ENCODE measurements at places on chromosomes 4 and X. TPM values are rescaled to one million over a fixed set of nuclear protein-coding genes. Genes with fewer than 3 reads are reported as not detected.

The CYP2U1 gene
- 6.3 TPM for total RNA-seq

The EGF gene
- total RNA-seq = 25.1 TPM

The FGG gene
- not detected for total RNA-seq

The BMP3 gene
- total RNA-seq = not detected

The NAP1L2 gene
- 7.2 TPM for total RNA-seq

The TRIM61 gene
- 1.4 TPM for total RNA-seq

The SSX4B gene
- total RNA-seq = not detected

The S100P gene
- total RNA-seq = not detected

The ASB5 gene
- 0.43 TPM for total RNA-seq

The RBM47 gene
- total RNA-seq = 2.9 TPM

The SPANXA1 gene
- total RNA-seq = not detected

The BEX1 gene
- 16.6 TPM for total RNA-seq

The DRD5 gene
- total RNA-seq = not detected

The MTNR1A gene
- total RNA-seq = 0.34 TPM

The STAP1 gene
- not detected for total RNA-seq

The PRPS2 gene
- 11.8 TPM for total RNA-seq

The GRPR gene
- 3.0 TPM for total RNA-seq

The MAGED4B gene
- 150 TPM for total RNA-seq

The FRG2 gene
- not detected for total RNA-seq

The HPGD gene
- total RNA-seq = 0.20 TPM

The STOX2 gene
- total RNA-seq = 2.5 TPM

The SAGE1 gene
- not detected for total RNA-seq

The FGFBP1 gene
- not detected for total RNA-seq

The FAM184B gene
- 0.54 TPM for total RNA-seq

The RAB33A gene
- total RNA-seq = 1.7 TPM

The GAGE13 gene
- not detected for total RNA-seq
